Colonic mucosa (tissue), 4 donors: ENCODE measurements at places on chromosomes 7 and 10. TPM values are rescaled to one million over a fixed set of nuclear protein-coding genes. Genes with fewer than 3 reads are reported as not detected.

DNA sequence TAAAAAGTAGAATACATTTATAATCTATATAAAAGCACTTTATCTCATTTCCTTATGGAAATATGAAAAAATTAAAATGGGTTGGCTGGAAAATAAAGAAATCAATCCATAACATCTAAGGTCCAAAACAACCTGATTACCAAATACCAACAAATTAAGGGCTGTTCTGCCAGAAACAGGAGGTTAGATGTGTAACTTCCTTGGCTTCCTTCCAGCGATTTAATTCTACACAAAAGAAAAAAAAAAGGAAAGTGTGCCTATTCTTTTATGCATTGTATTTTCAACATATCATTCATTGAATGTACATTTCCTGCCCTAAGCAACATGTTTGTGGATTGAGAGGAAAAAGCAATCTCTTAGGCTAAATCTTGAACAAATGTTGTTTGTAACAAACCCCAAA is 36.2 kb upstream of the USP6NL start:
- DNase-seq, result no peak

Gene TCAF2
- 1.4 TPM for total RNA-seq

GRCh38 chr7:42742318-42742717 is 169.6 kb downstream of the C7orf25 start:
- DNase-seq, result no peak

GRCh38 chr10:86263907-86264306 is 102.7 kb downstream of the GRID1 start:
- no peak for DNase-seq

DNA sequence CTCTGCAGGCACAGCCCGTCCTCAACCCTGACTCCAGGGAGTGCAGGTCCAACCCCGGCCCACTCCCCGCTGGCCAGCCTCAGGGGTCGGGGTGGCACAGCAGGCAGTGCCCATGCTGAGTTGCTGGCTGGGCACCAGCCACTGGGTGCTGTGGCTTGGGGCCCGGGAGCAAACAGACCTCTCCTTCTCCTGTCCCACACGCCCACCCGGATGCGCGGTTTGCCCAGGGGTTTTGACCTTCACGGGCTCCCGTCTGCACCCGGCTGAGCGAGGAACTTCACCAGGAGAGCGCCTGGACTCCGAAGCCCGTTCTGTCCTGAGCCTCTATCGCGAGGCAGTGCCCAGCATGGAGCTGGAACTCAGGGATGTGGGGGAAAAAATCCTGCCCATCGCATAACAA is 2.6 kb upstream of the GRIFIN start:
- no peak for DNase-seq

Gene GIMAP4
- 6.6 TPM for total RNA-seq

Gene LIPN
- total RNA-seq, result not detected

- DNase-seq, result no peak
These were observed 75.0 kb upstream of the ADAM12 start for GRCh38 chr10:126463286-126463685.

- DNase-seq, result no peak
These were observed 35.5 kb downstream of the GRIFIN start for GRCh38 chr7:2440608-2441245.

- no peak for DNase-seq
These were observed 75.1 kb upstream of the PTPRZ1 start for GRCh38 chr7:121797657-121798452.

Gene BHLHA15
- total RNA-seq, result 0.67 TPM

DNA sequence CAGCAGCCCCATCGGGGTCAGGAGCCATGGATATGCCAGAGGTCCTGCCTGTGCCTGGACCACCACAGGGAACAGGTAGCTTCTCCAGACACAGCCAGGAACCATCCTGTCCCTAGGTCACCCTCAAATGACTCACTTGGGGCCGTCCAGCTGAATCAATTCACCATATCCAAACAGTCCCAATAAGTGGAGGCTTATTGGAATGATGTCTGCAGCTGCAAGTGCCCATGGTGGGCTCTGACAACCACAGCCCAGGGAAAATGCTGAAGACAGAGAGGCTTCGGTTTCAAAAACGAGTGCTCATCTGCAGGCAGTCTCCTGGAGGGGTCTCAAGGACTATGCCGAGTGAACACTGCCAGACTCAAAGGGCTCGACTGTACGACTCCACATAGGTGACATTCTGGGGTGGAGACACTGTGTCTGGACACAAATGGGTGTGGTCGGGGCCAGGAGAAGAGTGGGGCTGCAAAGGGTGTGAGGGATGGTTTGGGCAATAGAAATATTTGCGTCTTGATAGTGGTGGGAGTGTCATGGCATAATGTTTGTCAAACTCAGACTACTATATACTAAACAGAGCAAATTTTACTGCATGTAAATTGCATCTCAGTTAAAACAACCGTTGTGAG is 204.8 kb downstream of the TNS3 start:
- DNase-seq, result no peak

- DNase-seq, result no peak
These were observed 79.5 kb downstream of the PAX2 start for GRCh38 chr10:100824886-100825285.

Gene MRLN
- total RNA-seq, result not detected

Gene GRM3
- total RNA-seq, result not detected
